NCI-H2171 treated with DMSO at 0.1 percent for 48 hours (cell line): ENCODE measurements at places on chromosomes 6 and 20.
A peak's percentile ranks its signal among the peaks of the same experiment; 100 is the strongest.

GRCh38 chr6:122530440-122531046, 58.9 kb upstream of the SERINC1 start:
- DNase-seq, result peak; percentile 77

GRCh38 chr20:47544240-47544639, 42.6 kb downstream of the NCOA3 start:
- peak; percentile 44 for DNase-seq

- no peak for DNase-seq
These were observed 41.8 kb upstream of the BMP6 start for GRCh38 chr6:7684076-7684475.

DNA sequence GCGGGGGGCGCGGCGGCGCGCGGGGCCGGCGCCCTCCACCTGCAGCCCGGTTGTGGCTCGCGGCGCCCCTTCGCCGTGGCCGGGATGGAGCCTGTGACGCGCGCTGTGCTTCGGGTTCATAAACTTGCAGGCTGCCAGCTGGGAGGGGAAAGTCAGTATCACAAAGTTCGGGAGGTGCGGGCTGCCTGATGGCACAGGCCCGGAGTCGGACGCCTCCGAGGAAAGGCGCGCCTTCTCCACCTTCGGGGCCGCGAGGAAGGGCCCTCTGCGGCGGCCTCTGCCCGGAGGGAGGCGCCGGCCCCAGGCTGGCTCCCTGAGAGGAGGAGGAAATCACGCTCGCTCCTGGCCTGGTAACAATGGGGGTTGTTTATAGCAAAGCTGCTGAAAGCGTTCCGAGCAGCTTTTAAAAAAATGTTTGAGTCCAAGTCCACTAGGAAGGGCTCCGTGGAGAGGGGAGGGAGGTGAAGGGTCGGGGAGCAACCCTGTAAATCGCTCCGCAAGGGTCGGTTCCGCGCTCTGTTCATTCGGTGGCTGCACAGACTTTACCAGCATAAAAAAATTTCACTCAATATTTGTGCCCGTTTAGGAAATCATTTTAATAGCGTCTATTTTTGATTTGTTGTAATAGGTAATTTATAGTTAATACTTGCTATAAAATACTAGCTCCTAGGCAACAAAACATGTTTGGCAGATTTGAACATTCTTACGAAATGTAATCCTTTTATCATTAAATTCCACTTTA, 1.0 kb downstream of the AFDN start:
- DNase-seq, result peak; percentile 62

DNA sequence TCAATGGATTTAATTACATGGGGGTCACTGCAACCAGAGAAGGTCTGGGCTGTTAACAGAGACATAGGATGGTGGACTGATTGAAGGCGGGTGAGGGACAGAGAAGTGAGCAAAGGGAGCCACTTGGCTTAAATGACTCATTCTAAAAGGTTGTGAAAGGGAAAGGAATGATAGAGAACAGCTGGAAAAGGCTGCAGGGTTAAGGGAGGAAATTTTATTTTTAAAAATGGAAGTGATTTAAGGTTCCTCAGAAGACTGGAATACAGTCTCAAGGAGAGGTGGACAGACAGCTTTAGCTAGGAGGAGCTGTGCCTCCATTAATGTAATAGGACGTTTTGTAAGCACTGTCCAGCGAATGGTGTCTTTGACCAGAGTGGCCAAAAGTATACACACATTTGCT, 46.7 kb downstream of the RGS17 start:
- DNase-seq, result no peak

GRCh38 chr6:22024973-22025467, 271.8 kb downstream of the PRL start:
- no peak for DNase-seq

DNA sequence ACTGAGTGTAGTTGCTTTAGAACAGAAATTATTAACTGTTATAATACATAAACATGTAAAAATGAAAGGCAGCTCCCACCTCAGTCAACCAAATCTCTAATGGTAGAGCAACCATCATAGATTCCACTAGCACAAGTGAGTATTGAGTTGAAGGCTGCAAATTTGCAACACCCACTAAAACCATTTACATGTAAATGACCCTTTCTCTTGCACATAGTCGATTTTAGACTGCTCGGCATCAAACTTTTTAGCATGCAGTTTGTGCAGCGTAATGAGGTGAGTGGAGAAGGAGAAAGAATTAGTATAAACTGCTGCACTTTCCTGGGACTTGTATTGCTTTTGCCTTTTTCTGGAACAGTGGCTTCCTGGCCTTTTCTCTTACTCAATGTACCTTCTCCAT, 62.8 kb downstream of the FBXO5 start:
- no peak for DNase-seq

- DNase-seq, result no peak
These were observed 252.4 kb downstream of the PHACTR1 start for GRCh38 chr6:12968839-12969558.

DNA sequence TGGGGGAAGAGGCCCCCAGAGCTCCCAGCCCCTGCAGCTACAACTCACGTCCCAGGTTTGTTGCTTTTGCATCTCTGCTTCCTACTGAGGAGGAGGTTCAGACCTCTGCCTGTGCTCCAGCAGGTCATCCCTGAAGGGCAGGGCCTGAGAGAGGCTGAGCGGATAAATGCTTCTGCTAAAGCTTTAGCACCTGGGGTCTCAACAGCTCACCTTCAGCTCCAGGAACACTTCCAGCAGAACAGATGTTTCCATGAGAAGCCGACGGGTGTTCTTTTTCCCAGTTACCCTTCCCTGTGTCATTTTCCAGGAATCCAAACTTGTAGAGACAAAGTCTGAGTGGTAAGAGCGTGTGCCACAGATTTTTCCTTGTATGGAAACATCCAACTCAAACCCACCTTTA, 208.8 kb downstream of the TBC1D7 start:
- no peak for DNase-seq

GRCh38 chr6:89731924-89732567, 87.5 kb downstream of the MDN1 start:
- DNase-seq, result no peak

DNA sequence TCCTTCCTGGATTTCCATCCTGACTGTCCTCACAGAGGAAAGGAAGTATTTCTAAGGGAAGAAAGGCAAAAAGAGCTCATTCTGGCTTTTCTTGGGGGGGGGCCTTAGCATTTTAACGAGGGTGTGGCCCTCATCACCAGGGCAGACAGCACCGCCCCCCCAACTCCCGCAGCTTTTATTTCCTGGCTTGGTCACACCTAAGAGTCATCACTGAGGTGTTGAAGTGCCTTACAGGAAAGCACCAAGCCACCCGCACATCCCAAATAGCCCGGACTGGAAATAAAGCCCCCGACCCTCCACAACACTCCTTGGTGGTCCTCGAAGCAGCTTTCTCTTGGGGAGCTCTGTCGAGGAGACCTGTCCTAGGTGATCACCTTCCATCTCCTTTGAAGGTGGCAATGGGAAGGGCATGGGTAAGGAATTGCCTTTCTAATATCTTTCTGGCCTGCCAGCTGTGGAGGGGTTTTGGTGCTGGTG, 1.3 kb downstream of the PTK7 start:
- DNase-seq, result no peak

DNA sequence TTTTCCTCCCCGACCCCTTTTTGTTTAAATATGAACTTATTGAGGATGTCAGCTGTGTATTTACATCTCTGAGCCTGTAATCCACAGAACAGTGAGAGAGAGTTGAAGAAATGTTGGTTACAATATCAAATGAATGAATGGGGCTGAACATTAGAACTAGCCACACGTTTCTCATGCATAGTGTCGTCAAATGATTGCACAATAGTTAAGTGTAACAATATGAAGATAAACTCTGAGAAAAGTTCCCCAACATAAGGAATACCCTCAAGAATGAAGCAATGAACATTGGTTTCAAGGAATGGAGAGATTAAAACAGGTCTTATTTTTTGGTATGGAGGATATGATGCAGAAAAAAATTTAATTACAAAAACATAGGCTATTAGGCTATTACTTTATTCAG, 100.5 kb upstream of the DTNBP1 start:
- no peak for DNase-seq

DNA sequence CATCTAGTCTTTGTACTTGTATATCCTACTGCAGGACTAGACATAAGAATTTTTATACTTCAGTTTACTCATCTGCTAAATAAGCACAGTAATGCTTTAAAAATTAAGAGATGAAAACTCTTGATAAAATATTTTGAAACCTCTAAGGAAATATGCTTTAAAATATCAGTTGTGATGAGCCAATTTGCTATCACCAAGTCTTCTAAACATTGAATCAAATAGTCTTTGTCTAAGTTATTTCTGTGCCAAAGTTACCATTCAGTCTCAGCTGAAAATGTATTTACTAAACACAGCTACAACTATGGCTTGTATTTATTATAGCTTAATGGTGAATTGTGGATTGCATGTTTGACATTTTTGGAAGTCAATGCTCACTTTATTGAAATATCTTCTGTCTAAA, 46.2 kb upstream of the RFPL4B start:
- no peak for DNase-seq

DNA sequence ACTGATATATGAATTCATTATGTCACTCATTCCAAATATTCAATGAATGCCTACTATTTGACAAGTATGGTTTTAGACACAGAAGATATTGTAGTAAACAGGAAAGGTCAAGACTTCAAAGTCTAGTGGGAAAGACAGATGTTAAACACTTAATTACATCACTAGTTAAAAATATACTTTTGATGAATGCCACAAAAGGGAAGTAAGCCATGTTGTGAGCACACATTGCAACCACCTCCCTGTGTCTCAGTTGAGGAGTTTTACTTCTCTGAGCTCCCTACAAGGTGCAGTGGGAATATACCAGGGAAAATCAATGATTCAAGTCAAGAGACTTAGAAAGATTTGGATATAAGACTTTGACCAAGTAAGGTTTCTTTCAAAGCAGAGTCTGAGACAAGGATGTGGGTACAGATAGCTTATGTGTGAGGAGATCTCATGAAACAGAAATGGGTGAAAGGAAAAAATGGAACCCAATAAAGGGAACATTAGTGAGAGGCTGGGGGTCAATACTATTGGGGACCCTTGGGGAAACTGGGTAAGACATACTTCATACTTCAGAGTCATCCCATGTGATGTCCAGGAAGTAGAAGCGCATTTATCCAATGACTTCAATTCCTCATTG, 503.7 kb downstream of the KIF16B start:
- no peak for DNase-seq

DNA sequence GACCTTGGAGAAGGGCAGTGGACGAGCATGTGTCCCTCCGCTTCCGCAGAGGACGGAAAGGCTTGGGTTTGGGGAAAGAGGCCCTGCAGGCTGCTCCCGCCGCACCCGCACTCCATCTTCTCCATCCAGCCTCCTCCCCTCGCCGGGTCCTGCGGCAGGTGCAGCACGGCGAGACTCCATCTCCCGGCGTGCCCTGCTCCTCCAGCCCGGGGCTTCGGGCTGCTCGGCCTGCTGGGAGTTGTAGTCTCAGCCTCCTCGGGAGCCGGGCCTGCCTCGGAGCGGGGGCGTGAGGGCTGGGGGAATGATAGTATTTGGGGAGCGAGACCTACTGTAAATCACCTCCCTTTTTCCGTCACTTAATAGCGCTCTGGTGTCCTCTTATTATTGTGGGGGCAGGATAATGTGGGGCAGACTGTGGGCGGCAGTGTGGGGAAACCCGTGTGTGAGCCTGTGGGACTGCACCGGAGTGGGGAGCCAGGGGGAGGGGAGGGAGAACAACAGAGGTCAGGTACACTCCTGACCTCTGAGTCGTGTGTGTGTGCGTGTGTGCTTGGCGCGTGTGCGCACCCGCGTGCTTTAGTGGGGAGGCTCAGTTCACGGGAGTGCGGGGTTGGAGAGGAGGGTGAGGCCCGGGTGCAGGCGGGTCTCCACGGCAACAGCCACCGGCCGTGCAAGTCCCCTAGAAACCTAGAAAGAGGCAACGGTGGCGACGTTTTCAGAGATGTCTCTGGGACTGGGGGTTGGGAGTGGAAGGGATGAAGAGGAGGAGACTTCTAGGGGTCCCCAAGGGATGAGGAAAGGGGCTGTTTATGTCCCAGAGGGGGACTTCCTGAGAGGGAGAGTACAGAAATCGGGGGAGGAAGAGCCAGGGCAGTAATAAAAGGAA, 4.1 kb downstream of the TTBK1 start:
- peak; percentile 80 for DNase-seq

GRCh38 chr6:105907301-105907700, 178.8 kb upstream of the PRDM1 start:
- no peak for DNase-seq

GRCh38 chr20:36246401-36246800, 10.1 kb downstream of the AAR2 start:
- DNase-seq, result peak; percentile 78

DNA sequence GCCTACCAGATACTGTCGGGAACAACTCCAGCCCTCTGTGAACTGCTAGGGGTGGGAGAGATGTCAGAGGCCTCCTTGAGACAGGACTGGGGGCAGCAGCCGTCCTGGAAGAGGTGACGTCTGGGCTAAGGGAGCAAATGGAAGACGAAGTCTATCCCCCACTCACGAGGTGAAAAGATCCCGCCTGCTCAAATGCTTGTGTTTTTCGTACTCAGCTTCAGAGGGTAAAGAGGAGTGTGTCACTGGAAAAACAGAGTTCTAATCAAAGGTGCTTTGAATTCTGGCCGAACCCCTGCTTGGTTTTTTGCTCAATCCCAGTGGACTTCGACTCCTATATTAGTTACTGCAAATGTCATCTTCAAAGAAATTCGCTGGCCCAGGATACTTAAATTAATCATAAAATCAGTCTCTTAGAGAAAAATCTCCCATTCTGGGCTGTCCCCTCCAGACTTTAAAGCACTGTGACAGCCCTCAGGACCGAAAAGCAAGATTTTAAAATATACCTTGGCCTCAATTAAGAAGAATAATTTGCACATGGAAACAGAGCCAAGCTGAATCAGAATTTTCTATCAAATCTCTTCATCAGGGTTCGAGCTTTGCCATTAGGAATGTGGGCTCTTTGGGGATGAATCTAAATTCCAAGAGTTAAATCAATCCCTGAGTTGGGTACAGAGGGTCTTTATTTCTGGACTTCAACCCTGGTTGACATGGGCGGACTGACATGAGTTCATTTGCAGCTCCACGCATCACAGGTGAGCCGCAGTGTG, 61.8 kb upstream of the AFDN start:
- DNase-seq, result no peak

DNA sequence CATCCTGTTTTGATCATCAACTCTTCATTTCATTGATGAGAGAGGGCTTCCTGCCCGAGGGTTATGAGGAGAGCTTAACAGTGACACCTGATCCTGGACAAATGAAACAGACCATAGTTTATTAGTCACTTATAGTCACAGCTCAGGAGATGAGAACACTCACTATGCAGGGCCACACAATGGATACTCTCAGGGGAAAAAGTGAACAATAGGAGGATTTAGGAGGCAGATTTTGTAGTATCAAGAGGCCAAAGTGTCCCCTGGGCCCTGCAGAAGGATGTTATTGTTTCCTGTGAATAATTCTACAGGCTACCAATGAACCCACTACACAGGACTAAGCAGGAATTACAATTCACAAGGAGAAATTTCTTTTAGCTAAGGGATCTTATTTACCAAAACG, 772.8 kb upstream of the MAN1A1 start:
- DNase-seq, result no peak

GRCh38 chr20:49750611-49751396, 37.1 kb upstream of the B4GALT5 start:
- no peak for DNase-seq

GRCh38 chr6:12608016-12608860, 108.3 kb upstream of the PHACTR1 start:
- no peak for DNase-seq
